Stimulated activated CD4-positive, alpha-beta T cell treated with anti-CD3 and anti-CD28 coated beads, Interleukin-12 subunit alpha, Interleukin-12 subunit beta, amount 100 ng/mL, for 4 hours (primary cell): ENCODE measurements at places on chromosomes 1 and 21.

DNA sequence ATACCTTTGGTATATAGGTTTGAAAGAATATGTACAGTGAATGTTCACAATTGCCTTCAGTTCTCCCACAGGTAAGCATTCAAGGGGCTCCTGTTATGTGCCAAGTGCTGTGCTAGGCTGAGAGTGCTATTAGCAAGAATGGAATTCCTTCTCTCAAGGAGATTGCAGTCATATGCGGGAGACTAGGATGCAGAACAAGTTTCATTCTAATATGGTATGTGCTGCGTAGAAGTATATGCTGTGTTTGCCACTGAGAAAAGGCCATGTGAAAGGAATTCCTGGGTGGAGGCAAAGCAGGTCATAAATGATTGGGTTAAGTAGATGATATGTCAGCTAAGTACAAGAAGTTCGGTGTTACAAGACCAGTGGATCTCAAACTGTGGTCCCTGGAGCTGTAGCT lies 303.0 kb downstream of the GPATCH2 start:
- DNase-seq, result no peak

GRCh38 chr1:35475856-35476674 lies 81.1 kb downstream of the KIAA0319L start:
- no peak for DNase-seq

DNA sequence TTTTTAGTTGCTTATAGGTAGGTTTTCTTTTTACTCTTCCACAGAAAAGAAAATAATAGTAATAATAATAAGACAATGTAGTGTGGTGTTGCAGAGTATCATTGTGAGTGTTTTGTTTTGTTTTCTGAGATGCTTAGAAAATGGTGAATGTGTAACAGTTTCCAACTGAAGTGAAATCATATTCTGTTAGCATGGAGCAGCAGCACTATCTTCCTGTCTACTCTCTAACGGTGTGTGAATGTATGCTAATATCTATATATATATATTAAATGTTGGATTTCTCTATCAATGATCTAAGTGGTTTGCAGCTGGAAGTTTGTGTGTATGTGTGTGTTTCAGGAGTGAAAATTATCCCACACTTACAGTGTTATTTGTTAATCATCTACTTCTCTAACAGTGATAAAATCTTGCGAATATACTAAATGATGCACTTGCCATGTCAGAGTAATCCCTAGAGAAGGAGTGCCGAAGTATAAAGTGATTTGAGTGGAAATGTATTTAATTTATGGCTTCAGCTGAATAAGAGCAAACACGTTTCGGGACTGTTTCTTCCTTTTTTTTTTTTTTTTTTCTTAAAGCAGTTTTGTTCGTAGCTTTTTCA lies 377 bp downstream of the SAMD13 start:
- DNase-seq, result no peak

DNA sequence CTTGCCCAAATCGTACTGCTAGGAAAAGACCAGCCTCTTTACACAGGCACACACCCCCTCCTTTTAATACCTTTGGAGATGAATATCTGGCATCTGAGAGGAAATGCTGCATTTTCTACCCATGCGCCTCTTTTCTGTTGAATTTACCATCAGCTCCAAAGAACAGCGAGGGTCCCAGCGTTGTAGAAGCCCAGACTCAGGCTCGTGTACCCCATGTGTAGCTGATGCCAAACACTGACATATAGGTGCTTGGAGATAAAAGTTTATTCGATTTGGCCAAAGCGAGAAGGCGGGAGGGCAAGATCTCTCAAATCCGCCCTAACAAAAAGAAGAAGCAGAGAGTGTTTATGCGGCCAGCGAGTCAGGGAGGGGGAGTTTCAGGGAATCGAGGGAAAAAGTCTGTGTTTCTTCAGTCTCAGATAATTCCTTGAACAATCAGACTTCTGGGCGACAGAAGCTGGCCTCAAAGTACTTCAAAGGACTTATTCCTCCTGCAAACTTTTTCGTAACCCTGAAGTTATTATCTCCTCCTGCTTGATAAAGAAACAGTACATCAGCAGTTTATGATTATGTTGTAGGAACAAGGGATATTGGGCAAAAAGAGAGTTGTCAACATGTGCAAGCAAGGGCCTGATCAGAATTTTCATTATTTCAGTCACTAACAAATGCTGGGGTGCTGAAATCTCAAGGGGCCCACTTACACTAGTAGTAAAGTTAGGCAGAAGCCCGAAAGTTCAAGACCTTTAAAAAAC lies 642 bp upstream of the CREG1 start:
- no peak for DNase-seq

DNA sequence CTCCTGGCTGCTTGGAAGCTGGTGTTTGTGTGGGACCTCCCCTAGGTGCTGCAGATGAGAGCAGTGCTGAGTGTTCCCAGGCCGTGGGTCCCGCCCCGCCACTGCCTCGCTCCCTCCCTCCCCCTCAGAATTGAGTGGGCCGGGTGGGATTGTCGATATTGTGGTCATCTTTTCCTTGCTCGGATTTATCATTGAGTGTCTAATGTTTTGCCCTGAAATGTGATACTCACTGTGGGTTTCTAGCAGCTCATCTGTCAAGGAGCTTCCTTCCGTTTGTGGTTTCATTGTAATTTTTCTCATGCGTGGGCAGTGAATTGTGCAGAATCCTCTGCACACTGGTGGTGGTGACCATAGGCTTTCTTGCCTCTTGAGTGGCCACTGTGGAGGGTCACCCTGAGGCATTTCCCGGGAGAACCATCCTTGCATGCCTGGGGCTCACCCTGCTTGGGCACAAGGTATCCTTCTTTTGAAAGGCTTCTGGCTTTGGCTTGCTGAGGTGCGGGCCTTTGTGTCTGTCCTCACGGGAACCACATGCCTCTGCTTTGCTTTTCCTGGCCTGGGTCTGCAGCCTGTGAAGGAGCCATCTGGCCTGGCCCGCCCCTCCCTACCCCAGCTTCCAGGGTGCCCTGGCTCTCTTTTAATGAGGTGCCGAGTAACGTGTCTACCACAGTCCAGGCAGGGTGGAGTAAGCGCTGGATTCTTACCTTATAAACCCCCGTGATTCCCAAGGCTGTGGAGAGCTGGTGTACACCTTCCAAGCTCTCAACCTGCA lies 25.6 kb downstream of the SLX9 start:
- DNase-seq, result peak; percentile 30

- DNase-seq, result no peak
Observed at GRCh38 chr1:231157311-231157710, 4.5 kb upstream of the TRIM67 start.

DNA sequence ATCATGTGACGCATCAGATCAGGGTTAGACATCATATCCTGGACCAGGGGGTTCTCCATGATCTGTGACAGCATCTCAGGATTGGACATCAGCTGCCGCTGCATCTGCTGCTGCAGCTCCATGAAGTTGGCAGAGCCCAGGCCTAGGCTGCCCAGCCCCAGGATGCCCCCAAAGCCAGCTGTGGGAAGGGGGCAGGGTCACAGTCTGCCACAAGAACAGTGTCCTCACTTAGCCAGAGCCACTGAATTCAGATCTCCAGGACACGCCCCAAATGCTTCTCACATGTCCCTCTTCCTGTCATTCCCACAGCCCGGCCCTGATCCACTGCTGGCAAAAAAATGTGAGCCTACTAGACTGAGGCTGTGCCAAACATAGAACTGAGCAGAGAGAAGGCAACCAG lies 3.2 kb downstream of the UBQLN4 start:
- no peak for DNase-seq

- no peak for DNase-seq
Observed at GRCh38 chr21:29092102-29092959, 18.9 kb upstream of the CCT8 start.

GRCh38 chr1:187513190-187513589 lies 684.4 kb downstream of the PLA2G4A start:
- DNase-seq, result no peak

GRCh38 chr1:119366424-119366823 lies 2.2 kb upstream of the HAO2 start:
- no peak for DNase-seq

GRCh38 chr1:233668725-233669294 lies 54.9 kb downstream of the KCNK1 start:
- DNase-seq, result no peak

GRCh38 chr1:117177376-117177775 lies 33.4 kb downstream of the VTCN1 start:
- no peak for DNase-seq

DNA sequence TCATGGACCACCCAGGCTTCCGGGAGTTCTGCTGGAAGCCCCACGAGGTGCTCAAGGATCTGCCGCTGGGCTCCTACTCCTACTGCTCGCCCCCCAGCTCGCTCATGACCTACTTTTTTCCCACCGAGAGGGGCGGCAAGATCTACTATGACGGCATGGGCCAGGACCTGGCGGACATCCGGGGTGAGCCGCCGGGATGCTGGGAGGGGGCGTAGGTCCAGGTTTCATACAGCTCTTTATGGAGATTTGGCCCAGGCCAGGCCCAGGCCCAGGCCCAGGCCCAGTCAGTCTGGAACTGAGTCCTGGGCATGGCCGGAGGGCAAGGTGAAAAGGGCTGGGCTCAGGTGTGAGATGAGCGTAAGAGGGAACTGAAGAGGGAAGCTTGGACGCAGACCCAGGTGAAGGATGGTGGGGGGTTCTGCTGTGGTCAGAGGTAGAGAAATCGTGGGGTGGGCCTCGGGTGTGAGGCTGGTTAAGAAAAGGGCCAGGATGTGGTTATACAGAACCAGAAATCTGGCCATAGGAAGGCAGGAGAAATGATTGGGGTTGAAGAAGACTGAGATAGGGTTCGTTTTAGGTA lies 23.0 kb downstream of the DISP3 start:
- no peak for DNase-seq

DNA sequence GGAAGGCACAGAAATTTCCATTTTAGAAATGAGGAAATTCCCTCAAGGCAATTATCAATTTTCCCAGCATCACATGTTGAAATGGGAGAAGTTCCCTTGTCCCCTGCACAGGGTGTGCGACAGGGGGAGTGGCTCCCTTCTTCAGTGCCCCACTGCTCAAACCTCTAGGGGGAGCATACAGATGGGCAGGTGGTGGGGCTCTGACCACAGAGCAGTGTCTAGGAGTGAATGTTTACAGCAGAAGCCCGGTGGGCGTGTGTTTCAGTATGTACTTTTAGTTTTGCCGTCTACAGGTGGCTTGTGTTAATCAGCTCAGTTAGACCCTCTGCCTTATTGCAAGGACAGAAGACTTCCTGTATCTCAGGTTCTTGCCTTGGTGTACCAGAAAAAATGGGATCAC lies 493.7 kb upstream of the PLXNA2 start:
- DNase-seq, result no peak

DNA sequence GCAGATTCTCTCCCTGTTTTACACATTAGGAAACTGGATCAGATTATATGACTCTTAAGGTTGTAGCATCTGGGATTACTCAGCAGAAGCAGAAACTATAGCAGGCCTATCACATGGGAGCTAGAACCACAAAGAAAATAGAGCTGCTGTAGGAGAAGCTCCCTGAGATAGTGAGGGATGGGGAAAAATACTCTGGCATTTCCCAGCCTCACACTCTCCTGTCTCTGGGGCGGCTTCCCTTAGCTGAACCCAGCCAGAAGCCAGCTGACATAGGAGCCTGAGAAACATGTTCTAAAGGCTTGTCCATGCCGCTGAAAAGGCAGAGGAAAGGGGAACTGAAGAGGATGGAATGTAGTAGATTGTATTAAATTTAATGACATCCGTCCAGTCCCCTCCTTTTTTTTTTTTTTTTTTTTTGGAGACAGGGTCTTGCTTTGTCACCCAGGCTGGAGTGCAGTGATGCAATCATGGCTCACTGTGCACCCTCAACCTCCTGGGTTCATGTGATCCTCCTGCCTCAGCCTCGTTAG lies 76.8 kb upstream of the DNAJC6 start:
- DNase-seq, result no peak

DNA sequence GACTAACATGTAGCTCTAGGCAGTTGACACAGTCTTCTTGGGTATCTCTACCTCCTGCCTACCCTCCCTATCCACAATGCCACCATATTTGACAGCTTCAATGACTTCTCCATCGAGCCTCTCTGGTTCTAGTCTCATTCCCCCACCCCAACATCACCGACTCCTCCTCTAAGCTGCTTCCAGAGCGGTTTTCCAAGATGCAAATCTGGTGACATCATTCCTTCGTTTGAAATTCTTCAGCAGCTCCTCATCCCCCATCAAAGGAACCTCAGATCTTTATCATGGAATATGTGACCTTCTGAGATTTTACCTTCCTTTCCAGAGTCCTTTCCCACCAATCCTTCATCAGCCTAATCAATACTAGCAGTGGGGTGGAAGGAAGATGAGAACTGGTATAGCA lies 352.4 kb upstream of the RUNX1 start:
- no peak for DNase-seq

DNA sequence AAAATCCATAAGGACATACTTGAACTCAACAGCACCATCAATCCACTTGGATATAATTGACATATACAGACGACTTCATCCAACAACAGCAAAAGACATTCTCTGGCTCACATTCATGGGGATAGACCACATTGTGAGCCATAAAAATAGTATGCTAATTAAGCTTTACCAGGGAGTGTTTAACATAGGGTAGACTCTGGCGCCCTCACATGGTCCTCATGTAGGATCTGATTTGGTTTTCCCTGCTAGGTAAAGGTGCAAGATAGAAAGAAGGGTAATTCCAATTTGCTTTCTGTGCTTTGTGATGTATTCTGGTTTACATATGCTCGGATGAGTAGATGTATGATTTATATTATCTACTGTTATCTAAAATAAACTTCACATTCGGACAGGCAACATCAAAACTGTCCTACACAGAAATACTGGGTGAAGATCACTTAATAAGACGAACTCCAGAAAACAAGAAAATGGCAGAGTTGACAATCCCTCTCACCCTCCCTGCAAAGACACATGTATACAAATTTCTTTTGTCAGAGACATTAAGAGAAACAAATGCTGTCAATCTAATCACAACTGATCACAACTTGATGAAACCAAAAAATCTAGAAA lies 27.7 kb downstream of the CR1L start:
- no peak for DNase-seq

DNA sequence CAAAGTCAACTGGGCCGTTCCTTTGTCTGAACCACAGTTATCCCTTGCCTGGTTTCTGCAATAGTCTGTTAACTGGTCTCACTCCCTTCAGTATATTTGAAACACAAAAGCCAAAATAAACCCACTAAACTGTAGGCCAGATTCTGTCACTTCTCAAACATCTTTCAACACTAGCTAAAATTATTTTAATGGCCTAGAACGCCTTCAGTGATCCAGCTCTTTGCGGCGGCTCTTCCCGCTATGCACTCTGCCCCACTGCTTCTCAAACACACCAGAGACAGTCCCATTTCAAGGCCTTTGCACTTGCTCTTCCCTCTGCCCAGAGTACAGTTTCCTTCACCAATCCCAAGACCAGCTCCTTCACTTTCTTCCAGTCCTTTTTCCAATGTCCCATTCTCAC lies 9.2 kb downstream of the SAMSN1 start:
- DNase-seq, result no peak

GRCh38 chr1:27725374-27726172 lies at the start of gene FAM76A:
FAM76A (plus strand) TSS chr1:27725961; CDS start chr1:27726081, 120 bp downstream.
- DNase-seq, result peak; percentile 99

DNA sequence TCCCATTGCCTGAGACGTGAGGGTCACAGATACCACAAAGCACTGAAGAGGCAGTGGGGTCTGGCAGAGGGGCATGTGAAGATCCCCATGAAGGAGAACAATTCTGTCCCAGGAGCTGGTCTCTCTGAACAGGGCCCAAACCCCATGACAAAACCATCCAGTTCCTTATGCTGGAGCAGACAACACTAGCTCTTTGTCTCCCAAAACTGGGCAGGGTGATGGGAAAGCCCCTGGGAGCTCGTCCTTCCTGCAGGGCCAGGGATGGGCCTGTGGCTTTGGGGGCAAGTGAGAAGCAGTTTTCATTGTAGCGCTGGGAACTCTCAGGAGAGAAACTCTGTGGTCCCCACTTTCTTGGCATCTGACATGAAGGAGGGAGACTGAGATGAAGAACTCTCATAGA lies 8.8 kb downstream of the ETV3L start:
- DNase-seq, result no peak

- no peak for DNase-seq
Observed at GRCh38 chr1:32239790-32240139, 7.3 kb upstream of the FAM167B start.
